Osteocyte (in vitro differentiated cells): ENCODE measurements at places on chromosomes 1 and 21. TPM values are rescaled to one million over a fixed set of nuclear protein-coding genes. Genes with fewer than 3 reads are reported as not detected.
A peak's percentile ranks its signal among the peaks of the same experiment; 100 is the strongest.

MIXL1 gene
- total RNA-seq: 0.18 TPM in 1 of 2 replicates, not detected in the other

LCE1B gene
- not detected in 2 replicates for total RNA-seq

GCSAML gene
- not detected in 2 replicates for total RNA-seq

KRTAP12-2 gene
- not detected in 2 replicates for total RNA-seq

NBPF10 gene
- total RNA-seq: 5.1 and 5.3 TPM in 2 replicates

CFHR2 gene
- total RNA-seq: not detected in 2 replicates

FNBP1L gene
- 60.9 and 63.3 TPM in 2 replicates for total RNA-seq

POU3F1 gene
- 1.5 and 1.8 TPM in 2 replicates for total RNA-seq

CR1L gene
- total RNA-seq: not detected in 2 replicates

- DNase-seq: no peak
Observed at GRCh38 chr1:2602866-2603520, 16.4 kb downstream of the PRXL2B start.

- no peak for DNase-seq
Observed at GRCh38 chr1:212364985-212365384, 49.7 kb downstream of the PACC1 start.

GRCh38 chr1:204972426-204972825 is 70.6 kb upstream of the CNTN2 start:
- DNase-seq: no peak

- no peak for DNase-seq
Observed at GRCh38 chr1:54649130-54649898, 7.7 kb downstream of the MROH7 start.

DNA sequence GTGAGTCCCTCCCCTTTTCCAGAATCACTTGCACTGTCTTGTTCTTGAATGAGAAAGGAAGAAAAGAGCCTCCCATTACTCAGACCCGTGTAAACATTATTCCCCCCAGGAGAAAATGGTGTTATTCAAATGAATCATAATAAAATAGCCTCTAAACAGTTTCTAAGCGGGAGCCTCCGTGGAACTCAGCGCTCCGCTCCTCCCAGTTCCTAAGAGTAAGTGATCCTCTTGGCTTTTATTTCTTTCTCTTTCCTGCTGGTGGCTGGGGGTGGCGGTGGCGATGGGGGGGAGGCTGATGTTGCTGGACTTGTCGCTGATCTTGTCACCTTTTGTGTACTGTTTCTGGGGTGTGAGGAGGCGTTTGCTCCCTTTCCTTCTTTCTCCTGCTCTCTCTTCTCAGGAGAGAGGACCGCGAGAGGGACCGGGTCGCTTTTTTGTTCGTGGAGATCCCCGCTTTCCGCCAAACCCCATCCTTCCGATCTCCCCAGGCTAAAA is 781 bp downstream of the PROX1 start:
- no peak for DNase-seq

DNA sequence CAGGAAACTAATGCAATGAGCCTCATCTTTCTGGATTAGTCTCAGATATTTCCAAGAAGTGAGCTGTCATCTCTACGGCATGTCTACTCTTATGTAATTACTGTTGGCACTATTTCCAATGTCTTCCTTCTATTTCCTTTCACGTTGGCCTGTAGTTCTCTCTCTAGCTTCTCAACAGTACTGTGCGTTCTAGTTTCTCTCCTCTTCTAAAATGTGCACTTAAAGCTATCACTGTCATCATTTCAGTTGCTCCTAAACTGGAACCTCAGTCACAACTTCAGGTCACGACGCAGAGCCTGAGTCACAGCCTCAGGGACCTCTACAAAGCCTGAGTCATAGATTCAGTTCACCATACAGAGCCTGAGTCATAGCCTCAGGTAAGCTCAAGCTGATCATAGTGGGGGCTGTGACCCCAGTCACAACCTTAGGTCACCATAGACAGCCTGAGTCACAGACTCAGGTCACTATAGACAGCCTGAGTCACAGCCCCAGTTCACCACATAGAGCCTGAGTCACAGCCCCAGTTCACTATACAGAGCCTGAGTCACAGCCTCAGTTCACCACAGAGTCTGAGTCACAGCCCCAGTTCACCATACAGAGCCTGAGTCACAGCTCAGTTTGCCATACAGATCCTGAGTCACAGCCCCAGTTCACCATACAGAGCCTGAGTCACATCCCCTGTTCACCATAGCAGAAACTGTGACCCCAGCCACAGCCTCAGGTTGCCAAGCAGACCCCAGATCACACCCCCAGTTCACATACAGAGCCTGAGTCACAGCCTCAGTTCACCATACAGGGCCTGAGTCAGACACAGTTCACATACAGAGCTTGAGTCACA is 13.0 kb downstream of the WNT9A start:
- no peak for DNase-seq

DNA sequence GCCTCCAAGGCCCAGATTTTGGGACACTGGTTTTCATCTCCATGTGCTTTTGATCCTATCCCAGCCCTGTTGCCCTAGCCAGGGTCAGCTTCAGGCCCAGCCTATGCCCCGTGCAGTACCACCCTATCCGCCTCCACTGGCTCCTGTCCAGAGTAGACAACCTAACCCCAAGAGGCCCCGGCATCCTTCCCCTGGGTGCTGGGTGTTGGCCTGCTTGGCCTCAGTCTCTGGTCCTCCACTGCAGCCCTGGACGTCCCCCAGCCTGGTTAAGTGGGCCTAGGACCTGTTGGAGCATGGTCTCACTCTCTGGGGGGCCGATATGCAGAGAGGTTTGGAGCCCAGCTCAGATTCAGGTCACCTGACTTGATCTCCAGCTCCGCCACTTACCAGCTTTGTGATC is 1.6 kb downstream of the CSF3R start:
- DNase-seq: no peak

GRCh38 chr21:44433791-44434567 is 21.3 kb upstream of the LRRC3 start:
- DNase-seq: peak; percentile 84

DNA sequence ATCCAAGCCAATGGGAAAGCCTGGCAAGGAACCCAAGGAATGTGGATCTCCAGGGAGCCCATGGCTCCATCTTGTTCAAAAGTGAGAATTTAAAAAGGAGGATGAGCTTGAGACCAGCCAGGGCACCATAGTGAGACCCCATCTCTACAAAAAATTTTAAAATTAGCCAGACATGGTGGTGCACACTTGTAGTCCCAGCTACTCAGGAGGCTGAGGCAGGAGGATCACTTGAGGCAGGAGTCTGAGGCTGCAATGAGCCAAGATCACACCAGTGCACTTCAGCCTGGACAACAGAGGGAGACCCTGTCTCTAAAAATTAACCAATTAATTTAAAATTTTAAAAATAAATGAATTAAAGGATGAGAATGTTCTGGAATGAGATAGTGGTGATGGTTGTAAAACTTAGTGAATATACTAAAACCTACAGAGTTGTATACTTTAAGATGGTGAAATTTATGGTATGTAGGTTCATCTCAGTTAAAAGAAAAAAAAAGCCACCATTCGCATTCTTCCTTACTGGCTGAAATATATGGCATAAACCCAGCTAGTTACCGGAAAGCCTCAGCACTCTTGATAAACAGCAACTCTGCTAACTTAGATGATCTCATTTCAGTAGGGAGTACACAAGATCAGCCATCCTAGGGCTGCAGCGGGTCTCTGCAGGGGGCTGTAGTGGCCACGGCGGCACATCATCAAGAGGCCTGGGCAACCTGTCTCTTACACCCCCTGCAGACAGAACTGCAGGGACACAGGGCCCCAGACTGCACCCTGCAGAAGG is 48.3 kb upstream of the H6PD start:
- DNase-seq: no peak

DNA sequence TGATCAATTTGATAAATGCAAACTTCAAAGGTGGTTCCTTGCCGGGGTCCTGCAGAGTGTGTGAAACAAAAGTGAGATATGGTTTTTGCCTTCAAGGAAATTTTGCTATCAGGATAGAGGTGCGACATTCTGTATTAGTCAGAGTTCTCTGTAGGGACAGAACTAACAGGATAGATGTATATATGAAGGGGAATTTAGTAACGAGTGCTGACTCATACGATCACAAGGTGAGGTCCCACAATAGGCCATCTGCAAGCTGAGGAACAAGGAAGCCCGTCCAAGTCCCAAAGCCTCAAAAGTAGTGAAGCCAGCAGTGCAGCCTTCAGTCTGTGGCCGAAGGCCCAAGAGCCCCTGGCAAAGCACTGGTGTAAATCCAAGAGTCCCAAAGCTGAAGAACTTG is 157.0 kb downstream of the RYR2 start:
- DNase-seq: no peak

DNA sequence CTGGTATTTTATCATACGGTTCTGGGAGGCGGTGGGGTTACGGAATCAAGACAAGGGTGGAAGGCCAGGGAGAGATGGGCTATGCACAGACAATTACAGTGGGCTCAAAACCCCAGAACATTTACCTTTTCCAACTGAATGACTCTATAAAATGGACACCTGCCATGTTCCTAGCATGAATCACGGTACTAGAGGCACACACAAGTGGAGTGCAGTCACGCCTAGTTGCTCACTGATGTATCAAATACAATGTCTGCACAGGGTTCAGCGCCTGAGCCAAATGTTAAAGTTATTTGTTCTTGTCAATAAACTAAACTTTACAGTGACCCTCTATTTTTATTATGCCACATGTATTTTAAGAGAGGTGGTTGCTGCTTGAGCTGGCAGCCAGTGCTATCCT is 121.4 kb downstream of the ATG4C start:
- DNase-seq: no peak

- DNase-seq: no peak
Observed at GRCh38 chr21:31882711-31883110, 9.9 kb downstream of the HUNK start.

DNA sequence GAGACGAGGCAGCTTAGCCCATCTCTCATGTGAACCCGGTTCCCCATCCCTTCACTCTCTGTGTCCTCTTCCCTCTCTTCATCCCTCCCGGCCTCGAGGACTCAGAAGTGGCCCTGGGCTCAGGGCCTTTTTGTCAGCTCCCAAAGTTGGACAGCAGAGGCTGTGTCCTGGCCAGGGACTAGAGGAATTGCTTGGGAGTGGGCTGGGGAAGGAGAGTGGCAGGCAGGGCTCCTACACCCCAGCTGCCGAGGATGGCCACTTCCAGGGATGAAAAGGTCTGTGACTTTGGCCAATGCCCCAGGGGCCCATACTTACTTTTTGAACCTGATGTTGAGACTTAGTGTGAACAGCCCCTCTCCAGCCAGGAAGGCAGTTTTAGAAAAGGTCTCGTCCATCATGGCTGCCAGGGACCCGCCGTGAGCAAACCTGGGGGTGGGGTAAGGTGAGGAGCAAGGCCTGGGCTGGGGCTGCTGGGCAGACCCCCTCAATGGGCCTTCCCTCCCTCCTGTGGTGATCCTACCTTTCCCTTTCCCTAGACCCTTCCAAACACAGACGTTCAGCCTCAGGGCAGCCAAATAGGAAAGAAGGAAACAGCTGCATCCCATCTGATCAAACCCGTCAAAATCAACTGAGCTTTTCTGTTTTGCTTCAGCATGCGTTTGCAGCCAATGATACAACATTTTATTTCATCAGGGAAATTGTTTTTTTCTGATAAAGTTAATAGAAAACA is 5.5 kb downstream of the THEM5 start:
- DNase-seq: no peak

DNA sequence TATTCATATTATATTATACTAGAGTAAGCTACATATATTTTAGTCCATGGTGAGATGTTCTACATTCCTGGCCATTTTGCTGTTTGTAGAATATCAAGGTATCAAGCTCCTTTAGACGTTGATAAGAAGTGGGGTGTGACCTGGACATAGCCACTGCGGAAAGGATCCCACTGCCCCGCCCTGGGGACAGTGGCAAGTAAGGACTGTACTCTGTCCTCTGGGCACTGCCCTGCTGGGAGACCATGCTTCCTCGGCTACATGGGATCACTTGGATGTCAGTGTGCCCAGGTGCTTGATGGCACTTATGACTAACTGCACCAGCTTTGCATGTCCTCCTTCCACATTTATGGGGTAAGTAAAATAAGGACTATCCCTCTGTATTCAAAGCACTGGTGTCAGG is 46.3 kb upstream of the NTPCR start:
- DNase-seq: no peak

DNA sequence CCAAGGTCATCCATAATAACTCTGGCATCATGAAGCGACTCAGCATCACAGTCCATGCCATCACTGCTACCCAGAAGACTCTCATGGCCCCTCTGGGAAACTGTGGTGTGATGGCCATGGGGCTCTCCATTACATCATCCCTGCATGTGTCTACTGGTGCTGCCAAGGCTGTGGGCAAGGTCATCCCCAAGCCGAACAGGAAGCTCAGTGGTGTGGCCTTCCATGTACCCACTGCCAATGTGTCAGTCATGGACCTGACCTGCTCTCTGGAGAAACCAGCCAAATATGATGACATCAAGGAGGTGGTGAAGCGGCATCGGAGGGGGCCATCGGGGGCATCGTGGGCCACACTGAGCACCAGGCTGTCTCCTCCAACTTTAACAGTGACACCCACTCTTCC is 65.1 kb upstream of the ARHGAP29 start:
- DNase-seq: no peak

- DNase-seq: no peak
Observed at GRCh38 chr1:157969697-157970485, 23.6 kb upstream of the KIRREL1 start.

- DNase-seq: no peak
Observed at GRCh38 chr1:60227601-60228000, 154.0 kb upstream of the C1orf87 start.

GRCh38 chr1:16402742-16403141 is 34.5 kb downstream of the SPATA21 start:
- DNase-seq: no peak

DNA sequence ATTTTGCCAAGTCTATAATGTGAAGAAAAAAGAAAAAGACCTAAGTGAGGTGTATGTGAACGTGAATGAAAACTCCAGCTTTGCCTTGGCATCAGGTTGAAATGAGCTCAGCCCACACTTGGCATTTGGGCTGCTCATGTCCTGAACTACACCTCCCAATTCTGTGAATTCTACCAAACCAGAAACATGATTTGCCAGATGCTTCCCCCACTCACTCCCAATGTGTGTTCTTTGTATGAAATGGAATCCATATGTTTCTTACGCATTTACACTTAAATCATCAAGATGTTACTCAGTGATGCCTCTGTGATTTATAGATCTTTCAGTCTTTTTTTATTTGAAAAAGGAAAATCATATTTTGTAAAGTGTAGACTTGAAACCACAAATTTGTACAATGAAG is 32.8 kb upstream of the RUNX1 start:
- DNase-seq: no peak

GRCh38 chr1:180444522-180444921 is 57.9 kb downstream of the ACBD6 start:
- DNase-seq: no peak

DNA sequence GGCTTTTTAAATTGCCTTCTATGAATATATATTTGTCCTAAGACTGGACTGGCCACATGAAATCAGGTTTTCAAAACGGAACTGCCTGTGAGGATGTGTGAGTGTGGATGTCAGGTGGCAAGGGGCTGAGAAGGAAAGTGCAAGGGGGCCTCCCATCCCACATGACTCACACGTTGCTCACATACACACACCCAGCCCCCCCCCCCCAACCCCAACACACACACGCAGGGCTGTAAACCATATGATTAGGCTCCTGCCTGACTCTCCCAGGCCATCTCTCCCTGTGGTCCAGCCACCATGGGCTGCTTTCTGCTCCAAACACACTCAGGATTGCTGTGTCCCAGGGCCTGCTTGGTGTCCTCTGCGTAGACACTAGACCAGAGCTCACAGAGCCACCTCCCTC is 22.4 kb downstream of the DEGS1 start:
- DNase-seq: no peak
